ENCODE measurements at places on chromosomes 7 and 10.

GRCh38 chr10:126930883-126931503 is 25.8 kb downstream of the DOCK1 start:
- no peak for DNase-seq

- DNase-seq: peak; percentile 87
These were observed at the start of gene TRIM56 for GRCh38 chr7:101085162-101085964. Gene TRIM56, plus strand, starts transcription at chr7:101085481. Its CDS starts 1,832 bp downstream, at chr7:101087313.

- no peak for DNase-seq
These were observed 26.4 kb downstream of the PNPLA8 start for GRCh38 chr7:108499566-108499965.

GRCh38 chr10:114704679-114705078 is 46.6 kb upstream of the ABLIM1 start:
- DNase-seq: no peak

DNA sequence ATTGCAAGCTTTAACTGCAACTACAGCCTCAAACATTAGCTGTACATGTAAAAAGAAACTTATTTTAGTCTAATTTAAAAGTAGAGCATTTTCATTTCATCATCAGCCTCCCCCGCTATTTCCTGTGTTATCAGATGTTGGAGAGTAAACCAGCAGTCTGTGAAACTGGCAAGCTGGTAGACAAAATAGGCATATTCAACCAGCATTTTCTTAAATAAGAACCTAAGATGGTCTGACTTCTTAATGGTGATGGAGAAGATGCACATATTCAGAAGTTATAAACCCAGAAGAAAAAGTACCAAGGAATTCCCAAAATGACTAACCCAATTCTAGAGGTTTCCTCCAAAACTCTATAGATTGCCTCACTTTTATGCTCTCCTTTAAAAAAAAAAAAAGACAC is 24.9 kb downstream of the PIK3AP1 start:
- DNase-seq: no peak

DNA sequence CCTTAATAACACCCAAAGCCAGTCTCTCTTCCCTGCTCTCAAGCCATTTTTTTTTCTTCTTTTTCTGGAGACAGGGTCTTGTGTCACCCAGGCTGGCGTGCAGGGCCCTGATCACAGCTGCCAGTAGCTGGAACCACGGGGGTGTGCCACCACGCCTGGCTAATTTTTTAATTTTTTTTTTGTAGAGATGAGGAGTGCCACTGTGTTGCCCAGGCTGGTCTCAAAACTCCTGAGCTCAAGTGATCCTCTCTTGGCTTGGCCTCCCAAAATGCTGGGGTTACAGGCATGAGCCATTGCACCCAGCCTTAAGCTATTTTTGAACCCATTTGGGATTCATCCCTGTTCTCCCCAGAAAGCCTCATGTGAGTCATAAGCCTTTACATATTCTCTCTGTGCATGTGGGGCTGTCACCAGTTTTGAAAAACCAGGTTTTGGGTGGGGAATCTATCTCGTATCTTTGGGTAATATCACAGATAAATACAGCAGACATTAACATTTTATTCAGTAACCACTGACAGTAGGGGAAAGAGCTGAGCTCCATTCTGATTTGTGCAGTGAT is 15.5 kb downstream of the ZNF487 start:
- DNase-seq: no peak

DNA sequence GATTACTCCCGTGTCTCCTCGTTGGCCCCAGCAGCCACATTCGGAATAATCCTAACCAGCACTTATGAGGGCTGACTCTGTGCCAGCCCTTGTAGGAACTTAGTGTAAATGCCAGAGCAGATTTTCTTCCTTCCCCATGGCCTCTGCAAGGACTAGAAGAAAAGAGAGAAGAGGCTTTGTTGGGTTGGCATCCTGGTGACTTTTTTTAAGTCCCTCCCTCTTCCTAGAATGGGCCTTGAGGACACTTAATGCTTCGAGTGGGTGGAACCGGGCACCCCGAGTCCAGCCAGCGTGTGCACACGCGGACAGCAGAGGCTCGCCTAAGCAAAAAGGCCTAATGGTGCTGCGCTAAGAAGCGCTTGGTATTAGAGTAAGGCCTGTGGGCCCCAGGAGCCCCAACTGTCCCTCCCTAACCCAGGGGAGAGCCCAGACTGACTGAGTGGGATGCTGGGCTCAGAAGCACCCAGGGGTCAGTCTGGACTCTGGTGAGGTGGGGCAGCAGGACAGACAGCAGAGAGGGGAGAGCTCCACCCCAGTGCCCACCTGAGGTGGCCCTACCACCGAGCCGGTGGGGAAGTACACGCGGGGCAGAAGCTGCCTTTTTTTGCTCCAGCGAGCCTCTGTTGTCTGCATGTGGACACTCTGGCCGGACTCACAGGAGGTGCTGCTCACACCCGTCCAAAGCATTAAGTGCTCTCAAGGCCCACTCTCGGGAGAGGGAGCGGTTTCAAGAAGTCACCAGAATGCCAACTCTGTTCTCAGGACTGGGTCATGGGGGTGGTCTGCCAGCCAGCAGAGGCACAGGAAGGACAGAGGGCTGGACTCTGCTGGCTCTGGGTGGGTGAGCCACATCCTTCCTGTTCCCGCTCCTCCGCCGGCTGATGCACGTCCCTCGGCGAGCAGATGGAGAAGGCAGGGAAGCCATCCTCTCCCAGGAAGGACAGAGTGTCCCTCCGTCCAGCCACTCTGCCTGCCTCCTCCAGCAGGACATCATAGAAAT is 12.5 kb downstream of the ITPRIP start:
- DNase-seq: no peak

DNA sequence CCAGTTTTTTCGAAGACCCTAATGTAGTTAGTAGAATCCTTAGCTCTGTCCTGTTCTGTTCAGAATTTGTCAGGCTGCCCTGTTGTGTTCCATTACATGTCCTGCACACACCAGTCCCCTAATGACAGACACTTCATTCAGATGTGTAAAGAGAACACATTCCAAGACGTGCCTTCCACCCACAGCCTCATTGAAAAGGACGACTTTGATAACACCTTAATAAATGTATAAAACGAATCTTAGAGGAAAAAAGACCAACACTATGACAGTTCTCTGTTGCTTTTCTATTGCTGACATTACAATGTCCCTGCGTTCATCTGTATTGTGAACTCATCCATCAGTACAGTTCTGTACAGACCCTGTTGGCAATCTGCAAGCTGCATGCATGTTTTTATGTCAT is 3.5 kb downstream of the LRRTM3 start:
- DNase-seq: no peak

DNA sequence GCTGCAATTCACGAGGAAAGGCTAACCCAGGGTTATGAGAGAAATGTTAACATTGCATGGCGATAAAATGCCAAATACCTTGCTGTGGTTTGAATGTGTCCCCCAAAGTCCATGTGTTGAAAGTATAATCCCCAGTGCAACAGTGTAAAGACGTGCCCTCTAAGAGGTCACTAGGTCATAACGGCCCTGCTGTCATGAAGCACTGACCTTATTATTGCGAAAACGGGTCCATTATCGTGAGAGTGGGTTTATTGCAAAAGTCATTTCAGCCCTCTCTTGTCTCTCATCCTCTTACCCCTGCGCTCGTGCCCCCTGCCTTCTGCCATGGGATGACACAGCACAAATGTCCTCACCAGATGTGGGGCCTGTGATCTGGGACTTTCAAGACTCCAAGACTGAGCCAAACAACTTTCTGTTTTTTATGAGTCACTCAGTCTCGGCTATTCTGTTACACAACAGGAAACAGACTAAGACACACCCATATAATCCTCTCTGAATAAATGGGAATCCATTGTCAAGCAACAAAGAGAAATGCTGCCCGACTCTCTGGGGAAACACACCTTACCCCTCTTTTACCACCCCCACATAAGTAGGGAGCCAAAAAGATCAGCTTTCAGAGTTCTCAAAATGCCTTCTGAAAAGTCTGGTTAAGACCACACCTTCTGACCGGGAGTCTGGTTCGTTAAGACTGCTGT is 73.1 kb upstream of the UCN3 start:
- DNase-seq: no peak

DNA sequence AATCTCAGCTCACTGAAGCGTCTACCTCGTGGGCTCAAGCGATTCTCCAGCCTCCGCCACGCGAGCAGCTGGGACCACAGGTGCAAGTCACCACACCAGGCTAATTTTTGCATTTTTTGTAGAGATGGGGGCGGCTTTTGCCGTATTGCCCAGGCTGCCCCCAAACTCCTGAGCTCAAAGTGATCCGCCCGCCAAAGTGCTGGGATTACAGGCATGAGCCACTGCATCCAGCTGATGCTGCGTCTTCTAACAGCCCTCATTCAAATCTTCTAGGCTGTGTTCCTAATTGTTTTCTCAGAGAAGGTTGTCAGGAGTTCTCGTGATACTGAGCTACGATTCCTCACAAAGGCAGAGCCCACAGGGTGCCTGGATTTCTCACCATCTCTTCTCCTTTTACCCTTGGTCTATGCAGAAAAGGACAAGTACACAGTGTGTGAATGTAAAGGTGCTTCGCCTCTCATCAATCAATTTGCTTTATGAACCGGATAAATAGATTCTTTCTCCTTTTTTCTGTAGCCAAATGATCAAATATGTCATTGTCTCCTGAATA is 247.3 kb upstream of the PTN start:
- no peak for DNase-seq

DNA sequence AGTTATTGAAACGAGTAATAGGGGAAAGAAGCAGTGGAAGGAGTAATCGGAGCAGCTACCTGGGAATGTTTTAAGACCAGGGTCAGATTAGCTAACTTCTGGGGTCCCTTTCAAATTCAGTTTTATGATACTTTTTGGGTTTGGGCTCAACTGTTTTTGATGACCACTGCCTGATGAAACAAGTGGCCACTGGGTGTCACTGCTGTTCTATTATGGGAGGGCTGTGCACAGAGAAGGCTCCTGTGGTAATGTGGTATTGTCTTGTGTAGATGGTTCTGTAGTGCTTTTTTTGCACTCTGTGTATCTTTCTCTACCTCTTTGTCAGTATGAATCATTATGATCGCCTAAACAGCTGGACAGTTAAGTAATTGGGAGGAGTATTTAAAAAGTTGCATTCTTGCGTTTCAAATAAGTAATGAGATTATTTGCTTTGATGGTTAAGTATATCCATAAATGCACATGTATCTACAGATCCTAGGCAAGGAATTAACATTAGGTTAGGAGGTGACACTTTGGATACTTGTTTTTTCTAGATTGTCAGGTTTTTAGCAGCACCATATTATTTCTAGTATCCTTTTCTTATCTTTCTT is 128.4 kb downstream of the ABCA13 start:
- no peak for DNase-seq

DNA sequence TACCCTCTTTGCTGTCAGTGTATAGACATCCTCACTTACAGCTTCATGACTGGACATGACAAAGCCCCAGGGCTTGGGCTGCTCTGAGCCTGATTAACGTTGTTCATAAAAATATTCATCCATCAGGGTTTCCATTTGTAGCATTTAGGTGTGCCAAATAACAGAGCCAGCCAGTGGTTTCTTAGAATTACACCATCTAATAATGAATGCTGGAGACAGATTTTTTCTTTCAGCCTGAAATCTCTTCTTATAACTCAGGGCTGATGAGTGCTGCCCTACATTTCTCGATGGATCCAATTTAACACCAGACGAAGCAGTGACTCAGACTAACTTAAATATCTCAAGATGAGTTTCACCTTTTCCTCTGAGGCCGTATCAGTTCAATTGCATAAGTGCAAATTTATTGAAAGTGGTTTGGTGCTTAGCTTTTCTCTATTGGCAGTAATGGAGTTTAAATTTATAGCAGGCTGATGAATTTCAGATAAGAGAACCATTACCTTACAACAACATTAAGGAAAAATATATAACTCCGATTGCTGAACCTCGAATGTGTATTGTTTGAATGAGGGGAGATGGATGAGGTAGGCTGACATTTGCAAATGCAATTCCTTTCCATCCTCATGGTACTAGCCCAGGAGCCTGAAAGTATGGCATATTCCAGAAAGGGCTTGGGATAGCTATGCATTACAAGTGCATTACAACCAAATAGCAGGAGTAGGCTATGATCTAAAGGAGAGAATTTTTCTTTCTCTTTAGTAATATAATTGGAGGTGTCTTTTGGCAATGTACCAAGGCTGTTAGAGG is 900.6 kb downstream of the KCNMA1 start:
- no peak for DNase-seq

GRCh38 chr10:110501142-110501937 is 3.6 kb downstream of the DUSP5 start:
- peak; percentile 74 for DNase-seq
